CD4-positive, CD25-positive, alpha-beta regulatory T cell (primary cell): ENCODE measurements at places on chromosomes 11 and 22. TPM values are rescaled to one million over a fixed set of nuclear protein-coding genes. Genes with fewer than 3 reads are reported as not detected.

DNA sequence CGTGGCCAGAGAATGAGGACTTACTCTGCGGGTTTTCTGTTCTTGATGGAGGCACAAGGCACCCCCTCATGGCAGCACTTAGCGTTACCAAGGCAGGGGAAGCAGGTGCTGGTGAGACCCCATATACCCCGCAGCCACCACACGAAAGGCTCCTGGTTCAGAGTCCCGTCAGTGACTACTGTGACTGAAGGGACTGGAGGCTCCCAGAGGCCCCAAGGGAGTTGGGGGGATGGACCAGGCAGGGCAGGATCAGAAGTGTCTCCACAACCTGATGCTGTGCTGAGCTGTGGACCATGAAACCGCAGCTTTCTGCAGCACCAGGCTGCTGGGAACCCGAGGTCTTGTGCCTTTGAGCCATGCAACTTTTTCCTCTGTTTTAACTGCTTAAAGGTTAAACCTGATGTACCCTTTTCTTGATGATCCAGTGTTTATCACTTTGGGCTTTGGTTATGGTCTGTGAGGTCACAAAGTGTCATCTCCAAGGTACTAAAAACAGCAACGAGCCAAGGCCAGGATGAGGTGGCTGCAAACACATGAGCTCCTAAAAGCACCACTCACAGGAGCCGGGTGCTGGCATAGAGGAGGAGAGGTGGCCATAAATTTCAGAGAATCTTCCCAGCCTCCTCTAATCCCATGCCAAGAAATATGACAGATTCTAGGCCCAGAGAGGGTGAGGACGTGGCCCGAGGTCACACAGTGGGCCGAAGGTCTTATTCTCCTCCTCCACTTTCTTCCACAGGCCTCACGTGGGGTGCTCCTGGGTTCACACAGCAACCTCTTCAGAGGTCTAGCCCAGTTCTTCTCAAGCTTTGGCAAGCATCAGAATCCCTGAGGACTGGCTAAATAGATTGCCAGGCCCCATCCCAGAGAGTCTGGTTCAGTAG, 4.2 kb upstream of the LRRC32 start:
- no peaks in the 10 kb centered on the region for H3K36me3 ChIP-seq
- H3K27ac ChIP-seq = no peak overlapping the region
- H3K4me3 ChIP-seq = no peak overlapping the region
- H3K4me1 ChIP-seq = peaks cover 34% of the 10 kb centered on the region
- DNase-seq = no peak
- no peaks in the 10 kb centered on the region for H3K27me3 ChIP-seq

The TRIM22 gene
- 234 TPM for polyA plus RNA-seq

- DNase-seq = no peak
- H3K36me3 ChIP-seq = no peaks in the 10 kb centered on the region
- no peak overlapping the region for H3K27ac ChIP-seq
- no peaks in the 10 kb centered on the region for H3K27me3 ChIP-seq
- H3K4me3 ChIP-seq = no peak overlapping the region
These were observed 39.6 kb downstream of the NEU3 start for GRCh38 chr11:75028321-75028720.

DNA sequence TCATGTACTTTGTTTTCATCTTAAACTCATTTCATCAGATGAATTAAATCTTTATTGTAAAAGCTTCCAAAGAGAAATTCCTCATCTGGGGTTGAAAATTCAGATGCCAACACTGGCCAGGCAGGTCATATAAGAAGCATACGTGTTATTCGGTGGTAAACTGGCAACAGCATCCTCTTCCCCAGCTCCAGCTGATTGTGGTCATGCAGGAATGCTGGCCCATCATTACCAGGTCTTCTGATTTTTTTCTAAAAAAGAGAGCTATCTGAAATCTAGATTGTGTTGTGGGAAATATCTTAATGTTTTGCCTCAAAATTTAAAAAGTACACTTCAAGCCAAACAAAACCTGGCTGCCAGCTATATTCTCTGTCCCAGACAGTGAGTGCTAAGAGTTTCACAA, 53.6 kb downstream of the ARFGAP2 start:
- no peak overlapping the region for H3K27ac ChIP-seq
- peaks cover 3% of the 10 kb centered on the region for H3K4me1 ChIP-seq
- H3K4me3 ChIP-seq = no peak overlapping the region
- H3K36me3 ChIP-seq = no peaks in the 10 kb centered on the region
- H3K27me3 ChIP-seq = no peaks in the 10 kb centered on the region

The LRP4 gene
- not detected for polyA plus RNA-seq

The CDC42BPG gene
- polyA plus RNA-seq = not detected

GRCh38 chr22:34294986-34295385, 374.7 kb upstream of the LARGE1 start:
- no peak for DNase-seq
- no peak overlapping the region for H3K27ac ChIP-seq
- H3K27me3 ChIP-seq = no peaks in the 10 kb centered on the region
- no peaks in the 10 kb centered on the region for H3K36me3 ChIP-seq

The IGHMBP2 gene
- 8.2 TPM for polyA plus RNA-seq

GRCh38 chr22:31192513-31192912, 19.6 kb upstream of the LIMK2 start:
- no peak overlapping the region for H3K27ac ChIP-seq
- H3K4me3 ChIP-seq = no peak overlapping the region
- no peaks in the 10 kb centered on the region for H3K4me1 ChIP-seq
- no peaks in the 10 kb centered on the region for H3K27me3 ChIP-seq
- DNase-seq = no peak

- no peak overlapping the region for H3K4me3 ChIP-seq
- no peaks in the 10 kb centered on the region for H3K27me3 ChIP-seq
- no peak for DNase-seq
- no peaks in the 10 kb centered on the region for H3K36me3 ChIP-seq
These were observed 49.3 kb downstream of the AHNAK start for GRCh38 chr11:62497132-62497801.

DNA sequence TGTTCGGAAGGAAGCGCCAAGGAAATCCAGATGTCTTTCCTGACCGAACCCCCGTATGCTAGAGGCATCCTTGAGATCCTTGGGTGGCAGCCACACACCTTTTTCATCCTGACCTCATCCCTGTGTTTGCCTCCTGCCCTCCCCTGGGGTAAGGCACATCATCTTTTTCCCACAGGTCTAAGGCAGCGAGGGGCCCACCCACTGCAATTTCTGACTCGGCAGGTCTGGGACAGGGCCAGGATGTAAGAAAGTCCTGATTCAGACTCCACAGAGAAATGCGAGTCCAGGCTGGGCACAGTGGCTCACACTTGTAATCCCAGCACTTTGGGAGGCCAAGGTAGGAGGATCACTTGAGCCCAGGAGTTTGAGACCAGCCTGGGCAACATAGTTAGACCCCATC, 10.5 kb downstream of the ZMAT5 start:
- DNase-seq = no peak

DNA sequence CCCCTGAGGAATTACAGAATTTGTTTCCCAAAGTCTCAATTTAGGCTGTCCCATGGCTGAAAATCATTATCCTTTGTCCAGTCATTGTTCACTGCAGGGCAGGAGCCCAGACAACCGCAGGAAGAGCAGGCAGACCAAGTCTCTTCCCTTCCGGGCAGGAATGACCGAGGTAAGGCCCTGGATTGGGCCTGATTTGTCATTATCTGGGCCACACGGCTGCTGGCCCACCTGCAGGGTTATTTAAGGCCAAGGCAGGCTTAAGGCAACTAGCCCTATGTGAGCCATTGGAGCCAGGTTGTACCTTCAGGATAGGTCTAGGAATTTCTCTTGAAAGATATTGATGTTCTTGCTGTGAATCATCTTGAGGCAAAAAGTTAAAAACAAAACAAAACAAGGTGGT, 9.7 kb upstream of the IL10RA start:
- H3K36me3 ChIP-seq = peaks cover 4% of the 10 kb centered on the region
- H3K27me3 ChIP-seq = no peaks in the 10 kb centered on the region
- H3K4me1 ChIP-seq = peaks cover 74% of the 10 kb centered on the region
- DNase-seq = no peak

- peaks cover 61% of the 10 kb centered on the region for H3K36me3 ChIP-seq
- peak overlapping the region; percentile 97 for H3K4me3 ChIP-seq
- peaks cover 76% of the 10 kb centered on the region for H3K4me1 ChIP-seq
- H3K27ac ChIP-seq = peak overlapping the region; percentile 97
These were observed 2.4 kb downstream of the UCP2 start for GRCh38 chr11:73980001-73980961.
